ENCODE measurements at places on chromosomes 12 and 14. TPM values are rescaled to one million over a fixed set of nuclear protein-coding genes. Genes with fewer than 3 reads are reported as not detected.

The KRT3 gene
- not detected for polyA plus RNA-seq

The KRT78 gene
- polyA plus RNA-seq: not detected

The RHOF gene
- polyA plus RNA-seq: 27.4 TPM

The KLHDC1 gene
- polyA plus RNA-seq: 4.1 TPM

The IQSEC3 gene
- polyA plus RNA-seq: 0.42 TPM

The KRT6C gene
- polyA plus RNA-seq: not detected

The SLC2A13 gene
- 12.5 TPM for polyA plus RNA-seq

The RAB3IP gene
- 79.3 TPM for polyA plus RNA-seq

The OVCH1 gene
- polyA plus RNA-seq: not detected

The OR11H12 gene
- polyA plus RNA-seq: not detected

The CIDEB gene
- not detected for polyA plus RNA-seq
